Endothelial cell of coronary artery (primary cell): ENCODE measurements at places on chromosomes 1 and 21. TPM values are rescaled to one million over a fixed set of nuclear protein-coding genes. Genes with fewer than 3 reads are reported as not detected.

Gene GJB4
- under 0.01 TPM in 1 of 2 replicates, not detected in the other for total RNA-seq

Gene RBBP5
- 15.3 and 18.2 TPM in 2 replicates for total RNA-seq

Gene OR2L13
- not detected in 2 replicates for total RNA-seq

Gene NPHS2
- total RNA-seq, result not detected in 2 replicates

Gene DIO1
- total RNA-seq, result not detected in 2 replicates

Gene C1QB
- total RNA-seq, result not detected in 2 replicates

Gene RHEX
- not detected in 2 replicates for total RNA-seq

Gene SEC16B
- total RNA-seq, result 0.45 and 0.66 TPM in 2 replicates

Gene TTLL10
- total RNA-seq, result not detected in 2 replicates

Gene C1orf232
- total RNA-seq, result not detected in 2 replicates

Gene TRIM45
- total RNA-seq, result 1.1 and 1.3 TPM in 2 replicates
